ENCODE measurements at places on chromosomes 12 and 14. TPM values are rescaled to one million over a fixed set of nuclear protein-coding genes. Genes with fewer than 3 reads are reported as not detected.

DNA sequence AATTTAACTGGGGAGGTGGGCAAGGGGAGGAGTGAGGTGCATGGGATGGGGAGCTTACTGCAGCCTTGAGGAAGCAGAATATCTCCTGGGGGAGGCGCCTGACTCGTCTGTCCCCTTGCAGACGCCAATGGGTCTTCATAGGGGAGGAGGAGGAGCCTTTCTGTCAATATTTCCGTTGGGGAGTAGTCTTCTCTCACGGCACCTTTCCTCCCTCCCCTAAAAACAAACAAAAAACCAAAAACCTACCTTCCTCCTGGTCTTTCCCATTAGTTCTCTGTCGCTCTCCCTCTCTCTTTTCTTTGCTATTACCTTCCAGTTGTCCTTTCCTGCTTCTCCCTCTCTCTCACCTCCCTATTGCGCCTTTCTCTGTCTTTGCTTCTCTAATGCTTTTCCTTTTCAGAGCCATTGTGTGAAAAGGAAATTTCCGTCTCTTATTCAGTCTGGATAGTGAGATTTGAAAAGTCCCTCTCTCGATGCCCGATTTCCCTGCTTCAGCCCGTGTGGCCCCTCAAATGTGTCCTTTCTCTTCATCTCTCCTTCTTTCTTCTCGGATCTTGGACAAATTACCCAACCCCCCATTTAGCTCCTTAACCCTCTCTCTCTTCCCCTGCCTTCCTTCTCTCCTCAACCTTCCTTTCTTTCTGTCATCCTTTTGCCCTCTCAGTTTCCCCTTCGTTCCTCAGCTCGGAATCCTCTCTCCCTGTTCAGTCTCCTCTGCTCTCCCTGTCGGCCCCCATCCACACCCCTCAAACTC, 5.9 kb downstream of the GPR84 start:
- peak; percentile 42 for DNase-seq

The SLC7A8 gene
- total RNA-seq, result 1.8 TPM

The TBC1D30 gene
- total RNA-seq, result 0.17 TPM

The RDH12 gene
- total RNA-seq, result not detected

The PTCSC3 gene
- total RNA-seq, result not detected

The FGF6 gene
- total RNA-seq, result not detected

The HHIPL1 gene
- total RNA-seq, result 0.17 TPM

Data from activated naive CD8-positive, alpha-beta T cell treated with anti-CD3 and anti-CD28 coated beads, Interleukin-2, amount 10 ng/mL, durations not matched to agents 7 days and 5 days (primary cell).